Activated CD8-positive, alpha-beta memory T cell treated with anti-CD3 and anti-CD28 coated beads, Interleukin-2, amount 50 U/mL, for 4 hours (primary cell): ENCODE measurements at places on chromosomes 5 and 9.

- no peak for DNase-seq
These were observed 305.7 kb downstream of the ACTL7B start for GRCh38 chr9:108550106-108550505.

DNA sequence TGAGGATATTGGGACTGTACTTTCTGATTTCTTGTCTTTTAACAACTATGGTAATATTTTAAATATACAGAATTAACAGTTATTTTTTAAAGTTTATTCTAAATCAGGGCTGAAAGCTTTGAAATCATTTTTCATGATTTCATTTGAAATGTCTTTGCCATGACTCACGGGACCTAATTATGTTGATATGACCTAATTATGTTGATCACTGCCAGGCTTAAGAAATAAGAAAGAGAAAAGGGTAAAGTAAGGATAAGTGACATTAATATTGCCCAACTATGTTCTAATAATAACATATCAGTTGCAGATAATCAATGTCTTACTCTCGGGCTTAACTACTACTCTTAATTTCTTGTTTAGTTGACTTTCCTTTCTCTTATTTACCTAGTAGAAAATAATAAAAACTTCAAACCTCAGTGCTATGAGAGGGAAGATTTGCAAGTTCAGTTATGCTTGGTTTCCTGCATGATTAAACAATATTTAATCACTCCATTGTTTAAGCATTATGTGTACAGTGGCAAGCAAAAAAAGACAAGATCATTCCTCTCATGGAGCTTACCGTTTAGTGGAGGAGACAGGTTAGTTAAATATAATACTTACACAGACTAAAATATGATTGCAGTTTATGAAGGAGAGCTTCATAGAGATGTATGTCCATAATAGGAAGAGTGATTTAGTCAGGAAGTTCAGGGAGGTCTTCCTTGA, 67.0 kb upstream of the EIF4EBP3 start:
- DNase-seq: no peak

DNA sequence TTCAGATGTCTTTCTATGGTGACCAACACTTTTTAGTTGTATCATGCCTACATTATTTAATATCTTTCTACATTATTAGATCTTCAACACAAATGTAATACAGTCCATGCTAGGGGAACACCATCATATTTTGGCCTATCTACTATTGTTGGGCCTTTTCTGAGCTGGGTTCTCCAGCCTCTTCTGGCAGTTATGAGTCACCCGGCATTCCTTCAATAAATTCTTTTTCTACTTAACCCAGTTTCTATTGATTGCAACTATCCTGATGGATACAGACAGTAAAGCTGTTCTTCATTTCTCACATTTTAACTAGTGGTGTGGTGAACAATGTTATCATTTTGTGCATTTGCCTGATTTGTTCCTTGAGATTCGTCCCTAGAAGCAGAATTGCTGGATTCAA, 529.3 kb downstream of the BNC2 start:
- no peak for DNase-seq

DNA sequence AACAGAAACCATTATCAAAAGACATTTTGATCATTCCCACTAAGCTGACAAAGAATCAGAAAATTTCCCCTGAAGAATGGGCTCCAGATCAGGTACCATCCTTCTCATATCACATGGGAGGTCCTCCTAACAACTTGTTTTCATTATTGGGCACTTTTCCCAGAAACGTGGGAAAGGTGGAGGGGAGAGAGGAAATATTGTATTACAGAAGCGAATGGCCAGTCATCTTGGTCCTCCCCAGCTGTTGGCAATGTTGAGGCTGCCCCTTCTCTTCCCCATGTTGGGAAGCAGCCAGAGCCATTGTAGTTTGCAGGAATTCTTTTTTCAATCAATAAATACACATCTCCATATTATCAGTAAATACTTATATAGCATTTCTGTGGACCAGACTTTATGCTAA, 126.2 kb upstream of the ZNF608 start:
- DNase-seq: no peak

DNA sequence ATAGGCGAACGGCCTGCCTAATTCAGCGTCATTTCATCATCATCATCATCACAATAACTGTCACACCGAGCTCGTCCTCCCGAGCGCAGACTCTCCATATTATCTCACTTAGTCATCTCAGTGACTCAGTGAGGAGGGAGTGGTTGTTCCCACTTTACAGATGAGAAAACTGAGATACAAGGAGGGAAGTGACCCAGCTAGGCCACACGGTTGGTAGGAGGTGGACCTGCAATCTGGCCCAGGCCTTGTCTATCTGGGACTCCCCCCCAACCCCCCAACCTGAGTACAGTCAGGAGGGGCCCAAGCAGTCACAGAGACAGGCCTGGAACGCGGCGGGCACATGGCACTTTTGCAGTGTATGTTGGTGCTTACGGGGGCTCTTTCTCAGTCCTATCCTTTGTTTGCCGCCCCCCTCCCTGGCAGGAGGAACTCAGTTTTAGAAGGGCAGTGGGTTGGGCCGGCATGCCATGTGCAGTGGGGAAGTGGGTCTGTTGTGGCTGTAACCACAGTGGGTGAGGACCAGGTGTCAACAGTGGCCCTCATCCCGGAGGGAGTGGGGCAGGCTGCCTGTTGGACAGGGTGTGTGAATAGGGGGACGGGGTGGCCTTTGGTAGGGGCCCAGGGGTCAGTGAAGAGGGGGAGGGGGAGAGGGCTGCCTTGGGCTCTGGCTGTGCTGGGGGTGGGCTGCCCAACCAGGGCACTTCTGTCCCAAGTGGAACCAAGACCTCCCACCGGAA, 1.7 kb upstream of the RXRA start:
- no peak for DNase-seq

DNA sequence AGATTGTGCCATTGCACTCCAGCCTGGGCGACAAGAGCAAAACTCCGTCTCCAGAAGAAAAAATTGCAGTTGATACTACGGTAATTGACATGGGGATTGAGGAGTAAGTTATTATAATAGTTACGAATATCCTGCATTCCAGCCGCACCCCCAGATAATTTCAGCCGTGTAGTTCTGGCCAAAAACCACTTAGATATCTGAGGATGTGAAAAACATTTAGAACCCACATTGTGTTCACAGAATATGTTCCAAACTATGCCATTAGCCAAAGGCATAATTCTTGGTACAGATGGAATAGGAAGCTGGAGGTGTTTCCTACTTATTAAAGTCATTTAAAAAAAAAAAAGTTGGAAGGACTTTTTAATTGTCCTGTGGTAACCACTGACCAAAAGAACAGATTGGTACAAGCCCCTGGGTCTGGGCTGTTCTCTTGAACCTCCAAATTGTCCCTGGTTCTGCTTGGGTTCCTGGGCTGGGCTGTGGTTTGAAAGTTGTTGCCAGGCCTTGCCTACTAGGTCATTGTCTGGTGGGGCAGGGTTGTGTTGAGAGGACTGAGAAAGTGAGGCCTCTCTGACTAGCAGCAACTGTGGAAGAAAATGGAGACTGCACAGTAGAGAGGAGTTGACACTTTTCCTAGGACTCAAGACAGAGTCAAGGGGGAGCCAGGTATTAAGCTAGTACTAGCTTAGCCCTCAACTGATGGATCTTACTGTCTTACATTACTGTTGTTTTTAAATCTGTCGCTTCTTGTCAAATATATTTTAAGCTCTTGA, 198.8 kb downstream of the NR3C1 start:
- no peak for DNase-seq

GRCh38 chr5:97534166-97534565, 351.1 kb upstream of the RIOK2 start:
- DNase-seq: no peak

GRCh38 chr5:86971034-86971571, 296.6 kb upstream of the RASA1 start:
- DNase-seq: no peak

GRCh38 chr5:111997308-111997707, 240.3 kb upstream of the NREP start:
- DNase-seq: no peak

GRCh38 chr5:75364571-75365280, 27.7 kb downstream of the HMGCR start:
- no peak for DNase-seq

DNA sequence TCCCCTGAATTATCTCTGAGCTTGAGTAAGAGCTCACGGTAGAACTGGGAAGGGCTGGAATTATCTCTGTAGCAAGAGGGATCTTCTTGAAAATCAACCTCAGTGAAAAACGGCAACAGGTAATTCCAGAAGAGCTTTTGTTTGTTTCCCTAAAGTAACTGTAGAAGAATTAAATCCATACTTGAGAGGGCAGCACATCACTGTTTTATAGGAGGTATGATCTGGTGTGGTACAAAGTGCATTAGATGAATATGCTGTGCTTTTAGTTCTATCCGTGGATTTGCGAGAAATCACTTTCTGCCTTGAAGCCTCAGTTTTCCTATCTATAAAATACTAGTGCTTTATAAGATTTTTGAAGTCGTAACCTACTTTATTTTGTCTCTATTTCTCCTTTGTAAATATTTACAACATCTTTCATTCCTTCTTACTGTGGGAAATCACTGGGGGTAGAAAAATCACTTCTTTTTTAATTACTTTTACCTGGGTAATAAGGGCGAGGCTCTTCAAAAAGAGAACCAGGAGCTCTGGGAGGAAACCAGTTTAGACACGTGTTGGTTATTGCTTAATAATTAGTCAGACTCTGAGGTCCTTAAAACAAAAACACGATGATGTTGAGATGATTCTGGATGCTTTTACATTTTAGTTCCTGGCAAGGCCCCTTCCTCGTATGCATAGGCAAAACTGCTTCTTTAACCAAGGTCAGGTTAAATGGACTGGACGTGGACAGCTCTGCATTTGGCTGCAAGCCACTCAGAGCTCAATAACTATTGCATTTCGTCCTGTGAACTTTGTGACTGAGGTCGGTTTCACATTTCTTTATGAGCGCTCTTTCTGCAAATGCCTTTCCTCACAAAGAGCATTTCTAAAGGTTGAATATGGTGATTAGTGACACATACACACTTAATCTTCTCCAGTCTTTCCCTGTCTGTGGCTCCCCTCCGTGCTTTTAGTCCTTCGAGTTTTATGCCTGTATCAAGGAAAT, 376.1 kb downstream of the BRINP1 start:
- no peak for DNase-seq

GRCh38 chr5:44233691-44234090, 155.5 kb downstream of the FGF10 start:
- DNase-seq: no peak

DNA sequence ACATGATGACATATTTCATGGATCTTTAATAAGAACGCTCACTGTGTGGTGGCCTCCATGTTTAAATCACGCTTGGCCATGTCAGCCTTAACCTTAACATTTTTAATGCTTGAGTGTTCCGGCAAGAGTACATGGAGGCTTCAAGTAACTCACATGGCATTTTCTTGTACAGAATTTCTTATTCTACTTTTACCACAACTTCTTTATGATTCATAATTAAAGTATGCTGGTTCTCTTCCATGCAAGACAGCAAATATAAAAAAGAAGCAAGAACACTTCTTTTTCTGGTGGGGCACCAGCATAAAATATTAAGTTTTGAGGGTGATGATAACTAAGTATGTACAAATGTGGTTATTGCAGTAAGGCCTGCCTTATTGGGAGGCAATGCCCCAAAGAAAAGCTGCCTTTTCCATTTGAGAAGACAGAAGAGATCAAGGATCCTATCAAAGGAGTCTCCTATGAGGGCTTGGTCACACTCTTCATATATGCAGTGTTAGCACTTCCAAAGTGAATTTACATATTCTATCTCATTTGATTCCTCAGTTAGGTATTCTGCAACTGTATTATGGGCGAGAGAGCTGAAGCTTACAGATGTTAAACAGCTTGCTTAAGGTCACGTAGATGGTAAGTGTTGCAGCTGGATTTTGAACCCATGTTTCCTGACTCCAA, 382.7 kb upstream of the MEF2C start:
- no peak for DNase-seq

GRCh38 chr5:37770786-37771185, 69.1 kb downstream of the GDNF start:
- no peak for DNase-seq

GRCh38 chr5:133664422-133664821, 52.1 kb upstream of the FSTL4 start:
- DNase-seq: no peak

GRCh38 chr9:96064826-96065481, 189.5 kb downstream of the ERCC6L2 start:
- DNase-seq: no peak

GRCh38 chr9:103978396-103978795, 115.7 kb upstream of the SMC2 start:
- DNase-seq: no peak

GRCh38 chr5:37888476-37888875, 48.6 kb upstream of the GDNF start:
- no peak for DNase-seq

- no peak for DNase-seq
These were observed 615.5 kb downstream of the RAB3C start for GRCh38 chr5:59198365-59198764.

DNA sequence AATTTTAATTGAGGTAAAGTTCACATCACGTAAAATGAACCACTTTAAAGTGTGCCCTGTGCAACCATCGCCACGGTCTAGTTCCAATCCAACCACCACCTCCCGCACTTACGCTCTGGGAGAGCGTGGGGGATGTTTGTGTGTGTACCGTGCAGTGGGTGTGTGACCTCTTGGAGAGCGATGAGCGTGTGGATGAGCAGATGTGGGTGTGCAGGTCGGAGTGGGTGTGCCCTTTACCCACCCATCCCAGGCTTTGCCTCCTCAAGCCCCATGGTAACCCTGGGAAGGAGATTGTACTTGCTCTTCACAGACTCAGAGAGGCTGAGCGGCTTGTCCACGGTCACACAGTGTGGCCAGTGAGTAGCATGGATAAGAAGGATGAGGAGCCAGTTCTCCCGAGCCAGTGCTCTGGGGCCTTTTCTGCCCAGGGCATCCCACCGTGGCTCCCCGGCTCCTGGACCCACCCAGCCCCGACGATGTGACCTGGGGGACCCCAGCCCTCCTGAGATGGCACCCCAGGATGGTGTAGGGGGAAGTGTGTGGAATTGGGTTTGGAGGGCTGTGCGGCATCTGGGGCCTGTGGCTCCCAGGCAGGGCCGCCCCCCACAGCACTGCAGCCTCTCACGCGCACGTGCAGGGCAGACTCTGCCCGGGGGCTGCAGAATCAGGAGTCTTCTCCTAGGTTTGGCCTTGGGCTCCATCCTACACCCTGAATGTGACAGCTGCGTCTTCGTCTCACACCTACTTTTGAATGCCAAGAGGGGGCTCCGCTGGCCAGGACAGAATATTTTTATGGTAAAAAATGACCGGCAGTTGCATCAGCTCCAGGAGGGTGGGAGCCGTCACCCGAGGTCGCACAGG, 13.6 kb downstream of the LHX3 start:
- DNase-seq: no peak

DNA sequence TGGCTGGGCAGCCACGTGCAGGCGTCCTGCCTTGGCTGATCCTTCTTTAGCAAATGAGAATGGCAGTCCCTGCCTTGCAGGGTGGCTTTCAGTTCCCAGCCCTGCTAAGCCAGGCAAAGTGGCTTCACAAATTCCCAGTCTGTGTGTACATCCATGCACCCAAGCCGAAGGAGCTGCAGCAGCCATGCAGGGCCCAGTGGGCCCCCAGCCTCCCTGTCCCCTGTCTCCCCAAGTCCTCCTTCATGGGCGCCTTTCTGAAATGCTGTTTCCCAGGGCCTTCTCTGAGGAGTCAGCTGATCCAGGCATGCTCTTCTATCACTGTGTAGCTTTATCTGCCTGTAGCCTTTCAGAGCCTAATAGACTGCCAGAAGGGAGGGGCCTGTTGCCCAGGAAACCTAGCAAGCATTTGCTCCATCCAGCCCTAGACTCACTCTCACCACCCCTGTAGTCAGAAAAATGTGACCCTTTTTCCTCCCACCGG, 47.4 kb upstream of the SHC3 start:
- DNase-seq: no peak

- DNase-seq: no peak
These were observed 244.4 kb downstream of the FANCC start for GRCh38 chr9:95073042-95073607.
